ENCODE measurements at places on chromosomes 4 and X.

DNA sequence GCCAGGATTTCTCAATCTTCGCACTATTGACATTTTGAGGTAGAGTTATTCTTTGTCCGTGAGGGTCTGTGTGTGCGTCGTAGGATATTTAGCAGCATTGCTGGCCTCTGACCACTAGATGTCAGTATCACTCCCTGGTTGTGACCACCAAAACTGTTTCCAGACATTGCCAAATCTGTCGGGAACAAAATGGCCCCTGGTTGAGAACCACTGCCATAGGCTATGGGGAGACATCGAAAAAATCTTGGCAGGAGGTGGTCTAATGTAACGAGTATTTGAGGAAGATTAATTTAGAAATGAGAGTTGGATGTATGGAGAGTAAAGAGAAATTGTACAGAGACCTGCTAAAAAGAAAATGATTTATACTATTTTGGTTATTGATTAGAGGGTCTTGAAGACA, 108.4 kb downstream of the DOCK11 start:
- no peak for DNase-seq

GRCh38 chr4:39237179-39237578, 54.9 kb downstream of the WDR19 start:
- no peak for DNase-seq

DNA sequence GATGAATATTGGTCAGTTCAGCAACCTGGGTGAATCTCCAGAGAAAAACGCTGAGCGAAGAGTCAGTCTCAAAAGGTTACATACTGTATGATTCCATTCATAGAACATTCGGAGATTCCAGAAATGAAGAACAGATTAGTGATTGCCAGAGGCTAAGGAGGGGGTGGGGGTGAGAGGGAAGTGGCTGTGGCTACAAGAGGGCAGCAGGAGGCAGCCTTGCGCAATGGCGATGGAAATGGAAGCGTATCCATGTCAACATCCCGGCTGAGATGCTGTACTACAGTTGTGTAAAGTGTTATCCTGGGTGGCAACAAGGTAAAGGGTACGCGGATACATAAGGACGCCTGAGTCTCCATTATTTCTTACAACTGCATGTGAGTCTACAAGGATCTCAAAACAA, 18.0 kb downstream of the LYAR start:
- DNase-seq, result no peak

GRCh38 chr4:66045913-66046312, 375.6 kb upstream of the EPHA5 start:
- DNase-seq, result no peak

DNA sequence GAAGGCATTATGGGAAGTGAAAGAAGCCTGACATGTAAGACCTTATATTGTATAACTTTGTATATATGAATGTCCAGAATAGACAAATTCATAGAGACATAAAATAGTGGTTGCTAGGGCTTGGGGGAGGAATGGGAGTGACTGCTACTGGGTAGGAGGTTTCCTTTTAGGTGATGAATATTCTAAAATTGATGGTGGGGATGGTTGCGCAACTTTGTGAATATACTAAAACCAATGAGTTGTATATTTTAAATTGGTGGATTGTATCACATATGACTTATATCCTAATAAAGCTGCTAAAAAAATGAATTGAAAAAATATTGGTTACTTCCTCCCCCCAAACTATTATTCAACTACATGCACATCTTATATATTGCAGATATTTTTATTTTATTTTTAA, 70.0 kb downstream of the UCHL1 start:
- DNase-seq, result no peak

DNA sequence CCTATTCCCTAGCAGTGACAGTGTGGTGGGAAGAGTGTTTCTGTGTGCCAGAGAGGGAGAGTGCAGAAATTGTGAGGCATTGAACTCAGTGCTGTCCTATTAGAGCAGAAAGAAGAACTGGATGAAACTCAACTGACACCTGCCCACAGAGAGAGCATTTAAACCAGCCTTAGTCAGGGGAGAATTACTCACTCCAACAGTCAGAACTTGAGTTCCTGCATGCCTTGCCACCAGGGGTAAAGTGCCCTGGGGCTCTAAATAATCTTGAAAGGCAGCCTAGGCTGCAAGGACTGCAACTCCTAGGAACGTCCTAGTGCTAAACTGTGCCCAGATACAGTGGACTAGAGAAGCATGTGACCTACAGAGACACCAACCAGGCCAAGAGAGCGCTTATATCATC, 12.8 kb downstream of the CYSLTR1 start:
- no peak for DNase-seq

DNA sequence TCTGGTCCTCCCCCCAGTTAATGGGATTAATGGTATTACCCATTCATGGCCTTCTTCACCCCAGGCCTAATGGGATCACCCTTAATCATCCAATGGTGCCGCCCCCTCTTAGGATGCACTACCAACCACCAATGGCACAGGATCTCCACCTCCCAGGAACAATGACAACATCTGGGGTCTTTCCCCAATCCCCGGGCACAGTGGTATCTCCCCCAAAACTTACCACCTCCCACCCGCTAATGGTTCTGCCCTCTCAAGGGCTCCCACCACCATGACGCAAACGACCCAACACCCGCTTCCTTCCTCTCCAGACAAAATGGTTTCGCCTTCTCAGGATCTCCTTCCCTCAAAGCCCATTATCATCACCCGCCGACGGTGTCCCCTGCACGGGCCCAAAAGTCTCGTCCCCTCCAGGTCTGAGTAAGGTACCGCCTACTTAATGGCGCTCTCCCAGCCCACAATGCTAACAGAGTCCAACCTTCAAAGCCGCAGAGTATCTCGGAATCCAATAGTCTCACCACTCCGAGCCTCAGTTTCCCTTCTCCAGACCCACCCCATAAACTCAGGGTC, 458 bp downstream of the GRIPAP1 start:
- no peak for DNase-seq

DNA sequence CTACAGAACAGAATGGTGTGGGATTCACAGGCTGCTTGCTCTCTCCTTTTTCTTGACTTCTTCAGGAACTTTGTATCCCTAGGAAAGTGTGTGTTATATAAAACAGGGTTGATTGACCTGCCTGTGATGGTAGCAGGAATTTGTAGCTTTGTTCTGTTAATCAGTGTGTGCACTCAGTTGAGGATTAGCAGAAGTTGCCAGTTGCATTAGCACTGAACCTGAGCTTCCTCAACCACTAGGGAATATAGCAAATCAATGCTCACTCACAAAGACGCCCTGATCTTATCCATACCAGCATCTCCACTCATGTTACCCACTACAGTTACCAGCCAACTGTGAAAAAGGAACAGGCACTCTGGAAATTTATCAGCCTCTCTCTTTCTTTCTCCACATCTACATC, 319.1 kb upstream of the EMCN start:
- no peak for DNase-seq

GRCh38 chr4:35934320-35934981, 309.9 kb downstream of the ARAP2 start:
- DNase-seq, result no peak

- no peak for DNase-seq
Observed at GRCh38 chrX:130071611-130072344, 38.5 kb downstream of the ELF4 start.

DNA sequence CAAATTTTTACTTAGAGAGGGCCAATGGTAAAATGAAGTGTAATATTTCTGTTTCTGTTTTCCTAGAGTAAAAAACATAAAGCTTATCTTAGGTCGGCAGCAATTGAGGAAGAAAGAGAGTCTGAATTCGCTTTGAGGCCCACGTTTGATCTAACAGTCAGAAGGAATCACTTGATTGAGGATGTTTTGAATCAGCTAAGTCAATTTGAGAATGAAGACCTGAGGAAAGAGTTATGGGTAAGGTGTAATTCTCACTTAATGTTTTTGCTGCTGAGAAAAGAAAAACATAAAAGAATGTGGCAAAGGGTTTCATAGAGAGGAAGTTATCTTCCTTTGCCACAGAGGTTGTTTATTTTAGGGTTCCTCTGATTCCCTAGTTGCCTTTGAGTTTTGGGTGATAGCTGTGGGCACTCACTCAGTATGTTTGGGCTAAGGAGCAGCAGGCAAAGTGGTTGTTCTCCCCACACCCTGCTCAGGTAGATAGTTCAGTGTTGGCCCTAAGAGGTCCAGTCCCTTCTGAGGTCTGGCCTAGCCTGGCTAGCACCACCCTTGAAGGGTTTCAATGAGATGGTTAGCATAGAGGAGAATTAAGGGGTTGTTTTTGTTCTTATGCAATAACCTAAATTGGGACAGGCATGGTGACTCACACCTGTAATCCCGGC, 32.3 kb downstream of the HERC5 start:
- no peak for DNase-seq

- no peak for DNase-seq
Observed at GRCh38 chr4:145618210-145618931, 814 bp upstream of the MMAA start.

- no peak for DNase-seq
Observed at GRCh38 chr4:107931775-107932321, 499 bp downstream of the CYP2U1 start.

GRCh38 chr4:2574009-2574408, 37.6 kb downstream of the FAM193A start:
- DNase-seq, result no peak

DNA sequence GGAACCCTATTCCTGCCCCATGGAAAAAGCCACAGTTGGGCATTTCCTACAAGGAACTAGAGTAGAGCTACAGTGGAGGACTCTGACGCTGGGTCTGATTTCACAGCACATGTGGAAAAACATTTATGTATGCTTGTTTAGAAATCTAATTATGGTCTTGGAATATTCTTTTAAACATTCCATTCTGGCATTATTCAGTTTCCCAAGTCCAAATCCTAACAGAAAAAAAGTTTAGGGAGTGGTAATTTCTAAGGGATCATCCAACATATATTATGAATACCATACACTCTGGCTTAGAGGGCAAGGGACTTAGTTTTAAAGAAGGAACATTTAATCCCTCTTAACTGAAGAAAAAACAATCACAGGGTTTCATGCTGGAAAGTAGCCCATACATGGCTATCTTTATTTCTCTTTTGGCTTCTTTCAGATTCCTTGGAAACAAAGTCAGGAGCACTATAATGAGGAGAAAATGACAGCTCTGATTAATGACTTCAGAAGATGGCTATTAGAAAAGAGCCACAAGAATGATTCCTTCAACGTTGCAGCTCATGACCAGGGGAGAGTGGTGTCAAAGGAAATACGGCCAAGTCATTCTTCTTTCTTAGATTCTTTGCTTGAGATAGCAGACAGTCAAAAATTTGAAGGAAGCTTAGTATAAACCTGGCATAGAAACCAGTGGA, 56.1 kb downstream of the CNGA2 start:
- no peak for DNase-seq

- DNase-seq, result no peak
Observed at GRCh38 chrX:255923-256331, 25.3 kb upstream of the PLCXD1 start.

DNA sequence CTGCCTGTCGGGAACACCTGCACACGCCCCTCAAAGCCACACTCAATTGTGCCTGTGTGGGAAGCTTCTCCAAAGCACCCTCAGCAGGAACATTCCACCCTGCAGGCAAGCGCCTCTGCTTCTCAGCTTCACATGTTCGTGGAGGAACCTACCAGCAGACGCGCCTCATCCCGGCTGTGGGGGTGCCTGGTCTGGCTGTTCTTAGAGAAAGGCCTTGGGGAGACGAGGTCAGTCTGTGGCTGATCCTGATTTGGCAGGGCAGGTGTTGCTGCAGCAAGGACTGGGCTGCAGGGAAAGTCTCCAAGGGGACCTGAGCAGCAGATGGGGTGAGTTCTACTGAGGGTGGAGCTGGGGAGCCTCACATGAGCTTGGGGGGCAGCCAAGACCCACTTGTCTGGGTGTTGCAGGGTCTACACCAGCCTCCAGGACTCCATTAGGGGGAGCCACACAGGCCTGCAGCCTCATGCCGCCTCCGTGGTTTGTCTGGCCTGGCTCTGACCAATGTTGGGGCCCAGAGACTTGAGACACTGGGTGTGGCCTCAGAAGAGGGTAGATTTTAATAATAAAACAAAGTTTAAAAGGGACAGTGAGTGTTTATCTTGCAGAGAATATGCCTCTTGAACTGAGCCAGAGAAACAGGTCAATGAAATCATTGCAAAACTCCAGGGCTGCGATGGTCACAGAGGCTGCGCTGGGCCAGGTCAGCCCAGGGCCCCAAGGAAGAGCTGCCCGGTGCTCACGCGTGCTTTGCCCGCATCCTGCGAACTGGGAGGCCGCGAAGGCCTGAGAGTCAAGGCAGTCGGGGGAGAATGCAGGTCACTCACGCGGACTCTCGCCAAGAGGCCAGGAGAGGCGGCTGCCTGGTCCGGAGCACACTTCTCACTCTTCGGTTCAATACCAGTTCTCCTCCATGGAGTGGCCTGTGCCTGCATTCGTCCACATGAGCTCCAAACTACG, 21.1 kb downstream of the RNF212 start:
- DNase-seq, result no peak

DNA sequence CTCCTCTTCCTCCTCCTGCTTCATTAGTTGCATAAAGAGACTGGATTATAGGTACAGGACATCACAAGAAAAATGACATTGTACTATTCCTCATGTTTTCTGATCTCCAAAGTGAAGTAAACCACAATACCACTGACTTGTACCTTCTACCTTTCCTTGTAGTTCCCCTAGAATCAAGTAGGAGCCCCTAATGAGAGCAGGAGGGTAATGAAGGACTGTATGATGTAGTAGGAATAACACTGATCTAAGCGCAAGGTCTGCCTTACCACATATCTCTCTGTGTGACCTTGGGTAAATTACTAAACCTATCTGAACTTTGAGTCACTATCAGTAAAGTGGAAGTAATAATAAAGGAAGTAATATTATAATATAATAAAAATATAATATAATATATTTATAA, 3.6 kb downstream of the VSIG4 start:
- no peak for DNase-seq

DNA sequence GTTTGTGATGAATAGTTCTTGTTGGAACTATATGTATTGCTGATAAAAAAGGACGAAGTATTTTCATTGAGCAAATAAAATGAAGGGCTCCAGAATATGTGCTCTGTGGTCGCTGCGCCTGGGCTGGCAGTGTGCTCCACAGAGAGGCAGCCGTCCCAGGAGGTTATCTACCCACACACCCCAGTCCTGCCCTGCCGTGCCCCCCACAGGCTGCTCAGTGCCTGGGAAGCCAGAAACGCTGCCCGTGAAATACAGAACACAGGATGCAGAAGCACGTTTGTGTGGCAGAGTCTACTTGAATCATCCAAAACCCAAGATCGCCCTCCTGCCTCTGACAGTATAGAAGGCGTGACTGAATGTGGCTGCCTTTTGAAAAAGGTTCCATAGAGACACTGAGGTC, 1.4 kb downstream of the CLDN22 start:
- no peak for DNase-seq

- no peak for DNase-seq
Observed at GRCh38 chr4:122044501-122044900, 92.6 kb upstream of the TRPC3 start.

DNA sequence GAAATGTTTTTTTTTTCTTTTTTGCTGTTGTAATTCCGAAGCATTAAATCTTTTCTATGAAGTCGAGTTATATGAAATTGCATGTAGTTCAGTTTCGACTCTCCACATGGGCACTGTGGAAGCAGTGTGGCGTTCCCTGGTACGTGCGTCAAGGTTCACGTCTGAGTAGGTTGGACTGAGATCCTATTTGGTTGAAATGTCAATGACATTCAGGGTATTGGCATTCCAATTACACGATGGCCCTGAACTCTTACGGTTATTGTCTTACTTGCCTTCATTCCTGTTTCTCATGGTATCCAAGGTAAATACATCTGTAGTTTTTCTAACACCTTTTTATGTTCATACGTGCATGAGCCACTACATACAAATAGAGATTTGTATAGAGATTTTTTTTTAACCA, 128.8 kb downstream of the SORBS2 start:
- DNase-seq, result no peak

Measured in vagina (tissue), 2 donors.